ENCODE measurements at places on chromosomes 13 and 19. TPM values are rescaled to one million over a fixed set of nuclear protein-coding genes. Genes with fewer than 3 reads are reported as not detected.

- ATAC-seq = no peak
Observed at GRCh38 chr13:94765814-94766213, 53.5 kb upstream of the SOX21 start.

- ATAC-seq = peak; percentile 92
Observed at GRCh38 chr19:6476155-6476895, 5.3 kb downstream of the DENND1C start.

GRCh38 chr13:50846861-50847475, 3.5 kb upstream of the DLEU7 start:
- no peak for ATAC-seq

Gene ZNF850
- 3.2 TPM for total RNA-seq

GRCh38 chr19:19417046-19417445, 11.6 kb downstream of the GATAD2A start:
- ATAC-seq = no peak

Gene CYP2A6
- total RNA-seq = not detected

DNA sequence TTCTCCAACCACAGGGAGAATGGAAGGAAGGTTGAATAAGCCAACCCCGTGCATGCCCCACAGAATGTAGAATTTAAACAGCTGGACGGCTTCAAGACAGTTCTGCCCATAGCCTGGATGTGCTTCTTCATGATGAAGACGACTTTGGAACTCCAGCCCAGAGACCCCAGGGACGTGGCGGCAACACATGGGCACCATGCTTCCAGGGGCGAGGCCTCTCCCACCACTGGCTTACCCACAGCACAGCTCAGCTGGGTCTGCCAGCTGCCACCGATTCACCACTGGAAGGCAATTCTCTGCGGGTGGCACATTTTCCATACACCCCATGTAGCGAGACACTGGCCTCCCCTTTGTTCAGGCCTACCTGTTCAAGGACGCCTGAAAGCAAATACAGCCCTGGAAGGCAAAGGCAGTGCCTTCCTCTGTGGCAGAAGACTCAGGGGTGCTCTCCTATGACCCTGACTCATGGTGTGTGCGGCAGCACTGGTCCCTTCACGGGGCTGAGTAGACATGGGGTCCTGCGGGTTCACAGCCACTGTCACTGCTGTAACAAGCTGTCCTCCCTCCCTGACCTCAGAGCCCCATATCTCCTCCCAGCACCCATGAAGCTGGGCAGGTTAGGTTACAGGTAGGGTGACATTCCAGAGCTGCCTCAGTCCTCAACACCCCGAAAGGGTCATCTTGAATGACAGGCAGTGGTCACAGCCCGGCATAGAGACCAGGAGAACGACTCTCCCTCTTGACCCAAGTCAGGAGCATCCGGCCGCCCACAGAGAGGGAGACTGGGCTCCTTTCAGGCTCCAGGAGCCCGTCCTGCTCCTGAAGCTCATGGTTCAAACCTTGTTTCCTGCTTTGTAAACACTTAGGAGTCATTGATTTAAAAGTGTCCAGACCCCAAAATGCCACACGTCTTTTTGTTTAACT, 72.7 kb downstream of the SPACA7 start:
- no peak for ATAC-seq

GRCh38 chr13:106103779-106104178, 431.7 kb downstream of the EFNB2 start:
- ATAC-seq = no peak

GRCh38 chr13:42181381-42181953, 90.5 kb upstream of the AKAP11 start:
- no peak for ATAC-seq
